M059J (cell line): ENCODE measurements at places on chromosomes 16 and 17.

DNA sequence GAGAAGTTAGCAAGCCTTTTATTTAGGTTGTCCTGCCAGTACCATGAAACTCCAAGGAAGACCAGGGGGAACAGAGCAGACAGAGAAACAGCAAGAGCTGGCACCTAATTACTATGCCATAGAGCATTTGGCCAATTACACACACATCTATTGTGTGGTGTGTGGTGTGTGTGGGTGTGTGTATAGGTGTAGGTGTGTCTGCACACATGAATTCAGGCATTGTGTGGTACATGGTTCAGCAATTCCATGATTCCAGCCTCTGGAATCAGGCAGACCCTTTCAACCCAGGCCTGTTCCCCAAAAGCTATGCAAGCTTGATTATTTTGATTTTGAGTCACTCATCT is 25.7 kb downstream of the IQCK start:
- no peak for DNase-seq

GRCh38 chr17:68054296-68054900 is 18.9 kb downstream of the KPNA2 start:
- DNase-seq, result peak; percentile 69

DNA sequence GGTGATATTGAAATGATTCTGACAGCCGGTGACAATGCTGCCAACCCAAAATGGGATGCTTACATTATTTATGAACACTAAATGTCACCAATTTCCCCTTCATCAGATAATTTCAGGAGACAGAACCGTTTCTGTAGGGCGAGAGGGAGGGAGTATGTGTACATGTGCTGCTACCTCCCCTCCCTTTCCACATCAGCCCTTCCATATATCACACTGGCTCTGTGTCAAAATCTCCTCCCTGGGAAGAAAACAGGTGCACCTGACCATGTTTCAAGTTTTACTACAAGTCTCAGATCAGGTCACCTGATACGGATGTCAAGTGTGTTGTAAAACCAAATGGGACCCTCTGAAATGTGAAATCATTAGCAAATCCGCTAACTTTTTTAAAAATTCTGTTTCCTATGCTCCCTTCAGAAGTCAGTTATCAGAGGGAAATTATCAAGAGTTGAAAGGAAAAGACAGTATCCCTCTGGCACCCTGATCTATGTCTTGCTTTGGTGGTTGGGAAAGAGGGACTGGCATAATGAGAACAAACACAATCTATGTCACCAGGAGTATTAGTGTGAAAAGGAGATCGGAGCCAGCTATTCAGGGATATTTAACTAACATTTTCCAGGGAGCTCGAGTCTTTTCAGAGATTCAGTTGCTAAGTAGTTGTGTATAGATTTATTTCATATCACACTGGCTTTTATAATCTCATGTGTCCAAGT is 1002.3 kb upstream of the CDH8 start:
- no peak for DNase-seq

GRCh38 chr16:68387301-68387700 is 61.0 kb downstream of the SMPD3 start:
- DNase-seq, result no peak

DNA sequence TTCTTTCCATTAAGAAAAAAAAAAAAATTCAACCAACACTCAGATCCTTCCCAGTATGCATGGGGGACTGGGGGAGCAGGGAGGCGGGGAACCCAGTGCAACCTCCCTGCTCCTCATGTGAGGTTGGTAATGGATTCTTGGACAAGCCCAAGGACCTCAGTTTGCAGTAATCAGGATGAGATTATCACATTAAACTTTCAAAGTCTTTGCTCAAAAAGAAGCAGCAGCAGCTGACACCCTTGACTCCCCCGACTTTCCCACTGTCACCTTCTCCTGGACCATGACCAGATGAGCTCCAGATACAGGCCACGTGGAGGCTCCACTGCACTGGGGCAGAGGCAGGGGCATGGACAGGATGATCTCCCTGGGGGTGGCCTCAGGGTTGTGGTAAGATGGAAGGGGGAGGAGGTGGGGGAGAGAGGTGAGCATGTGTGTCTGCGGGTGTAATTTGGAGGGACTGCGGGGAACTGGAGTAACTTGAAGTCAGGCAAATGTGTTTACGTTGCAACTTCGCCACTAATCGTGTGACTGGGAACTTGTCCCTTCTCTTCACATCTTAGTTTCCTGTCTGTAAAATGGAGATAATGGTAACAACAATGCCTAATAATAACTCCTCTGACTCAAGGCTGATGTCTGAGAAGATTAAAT is 19.8 kb downstream of the ZNF385C start:
- DNase-seq, result no peak

DNA sequence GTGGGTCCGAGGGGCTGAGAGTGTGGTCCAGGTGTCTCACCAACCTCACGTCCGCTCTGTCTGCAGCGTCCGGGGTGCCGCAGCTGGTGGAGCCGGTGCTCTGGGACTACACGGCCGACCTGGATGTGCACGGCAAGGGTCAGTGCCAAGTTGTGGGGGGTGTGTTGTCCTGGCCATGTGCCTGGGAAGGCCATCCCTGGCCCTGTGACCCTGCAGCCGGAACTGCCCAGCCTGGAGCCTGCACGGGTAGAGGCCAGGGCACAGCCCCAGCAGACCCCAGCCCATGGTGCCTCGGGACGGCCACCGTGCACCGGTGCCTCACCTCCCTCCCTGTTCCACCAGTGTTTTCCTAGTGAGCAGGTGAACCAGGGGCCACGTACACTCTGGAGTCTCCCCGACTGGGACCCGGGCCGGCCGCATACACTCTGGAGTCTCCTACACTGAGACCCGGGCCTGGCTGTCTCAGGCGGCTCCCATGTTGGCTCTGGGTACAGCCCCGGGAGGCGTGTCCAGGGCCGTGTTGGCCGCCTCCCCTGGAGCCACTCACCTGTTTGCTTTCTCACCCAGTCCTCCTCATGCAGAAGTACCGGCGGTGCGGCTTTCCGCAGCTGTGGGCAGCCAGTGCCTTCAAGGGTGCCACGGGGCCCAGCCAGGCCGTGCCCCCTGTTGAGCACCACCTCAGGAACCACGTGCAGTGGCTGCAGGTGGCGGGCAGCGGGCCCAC is 13.8 kb downstream of the CYBC1 start:
- no peak for DNase-seq

DNA sequence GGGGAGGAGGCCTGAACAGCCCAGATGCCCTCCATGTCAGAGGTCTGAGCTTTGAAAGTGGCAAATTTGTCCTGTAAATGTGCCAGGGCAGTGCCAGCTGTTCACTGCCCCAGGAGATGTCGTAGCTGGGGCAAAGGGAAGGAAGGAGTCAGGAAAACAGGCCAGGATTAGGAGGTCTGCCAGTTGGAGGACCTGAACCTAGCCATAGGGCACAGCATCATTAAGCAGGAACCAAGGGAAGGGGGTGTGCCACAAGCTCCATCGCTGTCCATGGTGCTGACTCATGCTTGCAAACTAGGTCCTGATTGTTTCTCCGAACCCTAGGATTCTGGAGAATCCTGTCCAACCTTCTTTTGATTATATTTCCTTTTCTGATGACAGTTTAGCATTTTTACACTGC is 124.2 kb downstream of the TMEM132E start:
- DNase-seq, result peak; percentile 43

GRCh38 chr17:34174496-34174895 is 80.6 kb upstream of the CCL2 start:
- DNase-seq, result no peak

DNA sequence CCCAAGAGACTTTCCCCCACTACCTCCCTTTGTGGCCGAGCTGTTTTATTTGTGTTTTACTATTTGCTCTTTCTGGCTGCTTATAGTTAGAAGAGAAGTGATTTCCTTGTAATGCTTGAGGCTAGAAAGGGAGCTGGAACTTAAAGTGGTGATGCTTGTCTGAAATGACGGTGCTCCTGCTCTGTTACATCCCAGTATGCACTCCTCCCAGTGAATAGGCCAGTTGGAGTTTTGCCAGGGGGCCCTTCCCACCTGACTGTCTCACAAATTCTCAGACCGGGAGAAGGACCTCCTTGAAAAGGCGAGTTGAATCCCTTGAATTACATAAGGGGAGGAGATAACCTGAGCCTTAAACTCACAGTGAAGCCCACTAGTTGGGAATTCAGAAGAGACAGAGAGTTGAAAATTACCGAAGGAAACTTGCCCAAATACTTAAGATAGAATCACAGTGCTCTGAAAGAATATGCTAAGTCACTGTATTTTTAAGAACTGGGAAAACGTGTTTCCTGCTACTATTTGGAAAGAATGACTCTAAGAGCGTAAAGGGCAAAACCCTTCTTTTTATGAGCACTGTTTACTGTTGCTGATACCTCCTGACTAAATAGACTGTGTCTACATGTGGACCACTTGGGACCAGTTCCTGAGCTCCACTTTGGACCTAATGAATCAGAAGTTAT is 84.7 kb upstream of the CLEC3A start:
- DNase-seq, result no peak

GRCh38 chr16:11688520-11688886 is 20.2 kb downstream of the SNN start:
- DNase-seq, result no peak

GRCh38 chr16:25855063-25855462 is 163.3 kb downstream of the HS3ST4 start:
- DNase-seq, result no peak

GRCh38 chr16:8493972-8494371 is 96.3 kb downstream of the TMEM114 start:
- no peak for DNase-seq

- DNase-seq, result peak; percentile 63
These were observed 3.5 kb upstream of the CLEC10A start for GRCh38 chr17:7083592-7083991.
